Left colon (tissue), 2 donors: ENCODE measurements at places on chromosomes 6 and 20. TPM values are rescaled to one million over a fixed set of nuclear protein-coding genes. Genes with fewer than 3 reads are reported as not detected.

Gene DLL1
- 27.8 TPM for total RNA-seq

Gene SASH1
- 19.6 TPM for total RNA-seq

Gene ADGRF4
- 2.0 TPM for total RNA-seq

Gene GSTA2
- total RNA-seq = not detected

Gene NUP43
- total RNA-seq = 19.6 TPM

Gene HMGCLL1
- 0.18 TPM for total RNA-seq

Gene BACH2
- 0.67 TPM for total RNA-seq

Gene KCNK15
- 0.25 TPM for total RNA-seq

Gene ZNF451
- total RNA-seq = 38.3 TPM

Gene BICRAL
- total RNA-seq = 20.2 TPM

Gene DNMT3B
- 0.78 TPM for total RNA-seq

Gene PHACTR3
- 0.47 TPM for total RNA-seq

DNA sequence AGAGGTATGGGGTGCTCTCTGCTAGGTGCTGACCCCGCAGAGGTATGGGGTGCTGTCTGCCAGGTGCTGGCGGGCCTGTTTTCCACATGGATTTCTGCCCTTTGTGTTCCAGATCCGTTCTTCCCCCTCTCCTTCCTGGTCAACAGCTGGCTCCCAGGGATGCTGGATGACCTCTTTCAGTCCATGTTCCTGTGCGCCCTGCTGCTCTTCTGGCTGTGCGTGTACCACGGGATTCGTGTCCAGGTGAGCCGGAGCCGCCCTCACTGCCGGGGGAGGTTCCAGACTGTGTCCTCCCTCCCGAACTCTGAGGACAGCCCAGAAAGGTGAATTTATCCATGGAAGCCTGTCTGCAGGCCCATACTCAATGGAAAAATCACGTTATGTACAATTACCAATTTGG is 36.3 kb downstream of the DYNLT1 start:
- DNase-seq = no peak

GRCh38 chr6:158970640-158971275 is 29.2 kb downstream of the RSPH3 start:
- DNase-seq = no peak

GRCh38 chr20:36818185-36818584 is 44.6 kb upstream of the DSN1 start:
- no peak for DNase-seq

DNA sequence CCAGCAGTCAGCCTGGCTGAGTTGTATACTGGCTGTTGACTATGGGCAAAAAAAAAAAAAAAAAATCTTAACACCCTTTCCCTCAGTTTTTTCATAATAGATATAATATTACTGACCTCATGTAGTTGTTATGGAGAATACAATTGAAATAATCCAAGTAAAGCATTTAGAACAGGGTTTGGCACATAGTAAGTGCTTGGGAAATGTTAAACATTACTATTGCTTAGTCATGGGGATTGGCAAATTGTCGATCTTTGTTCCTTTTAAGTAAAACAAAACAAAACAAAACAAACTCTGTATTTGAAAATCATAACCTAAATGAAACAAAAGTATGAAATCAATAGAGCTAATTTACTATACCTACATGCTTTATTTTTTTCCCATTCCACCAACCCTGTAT is 458.4 kb downstream of the GRIK2 start:
- DNase-seq = no peak

GRCh38 chr6:129683601-129684322 is 26.2 kb downstream of the ARHGAP18 start:
- peak; percentile 60 for DNase-seq

DNA sequence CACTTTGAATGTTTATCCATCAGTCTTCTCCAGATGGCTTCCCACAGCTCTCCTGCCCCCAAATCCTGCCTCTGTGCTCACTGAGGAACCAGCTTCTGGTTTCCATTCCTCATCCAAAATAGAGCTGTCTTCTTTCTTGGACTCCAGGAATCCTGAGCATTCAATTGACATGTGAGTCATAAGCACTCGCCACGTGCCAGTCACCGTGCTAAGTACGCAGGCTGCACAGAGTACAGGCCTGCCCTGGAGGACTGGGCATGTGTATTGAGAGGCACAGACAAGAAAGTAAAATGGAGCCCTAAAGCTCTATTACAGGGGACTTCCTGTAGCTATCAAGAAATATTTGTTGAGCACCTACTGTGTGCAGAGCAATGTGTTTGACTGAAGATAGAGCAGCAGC is 39.7 kb upstream of the LRFN2 start:
- no peak for DNase-seq

DNA sequence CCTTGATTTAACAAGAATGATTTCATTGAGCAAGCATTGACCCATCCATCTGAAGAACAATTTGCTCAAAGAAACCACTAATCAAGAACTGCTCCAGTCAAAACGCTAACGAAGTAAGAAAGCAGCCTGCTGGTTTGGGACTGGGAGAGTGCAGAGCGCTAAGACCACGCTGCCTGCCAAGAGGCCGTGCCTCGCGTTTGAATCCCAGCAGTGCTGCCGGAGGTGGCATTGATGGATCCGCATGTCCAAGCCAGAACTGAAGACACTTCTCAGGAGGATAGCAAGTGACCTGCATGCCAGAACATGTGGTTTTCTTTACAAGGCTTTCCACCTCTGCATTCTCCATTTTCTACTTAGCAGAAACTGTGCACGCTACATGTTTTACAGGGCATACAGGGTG is 105.2 kb upstream of the FOXC1 start:
- no peak for DNase-seq

GRCh38 chr6:145561095-145562072 is 173.9 kb downstream of the EPM2A start:
- DNase-seq = no peak

DNA sequence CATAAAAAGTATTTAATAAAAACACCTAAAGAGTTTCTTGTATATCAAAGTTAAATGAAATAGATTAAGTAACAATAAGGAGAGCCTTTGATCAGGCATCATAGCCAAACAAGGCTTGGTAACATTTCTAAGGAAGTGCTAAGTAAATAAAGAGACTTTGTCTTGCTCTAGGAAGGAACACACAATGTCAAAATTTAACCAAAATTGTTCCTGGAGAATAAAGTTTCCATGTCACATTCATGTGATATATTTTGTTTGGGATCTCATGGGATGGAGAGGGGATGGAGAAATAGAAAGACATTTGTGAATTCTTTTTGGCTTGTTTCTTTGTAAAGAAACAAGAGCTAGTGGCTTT is 201.9 kb upstream of the DTNBP1 start:
- no peak for DNase-seq

DNA sequence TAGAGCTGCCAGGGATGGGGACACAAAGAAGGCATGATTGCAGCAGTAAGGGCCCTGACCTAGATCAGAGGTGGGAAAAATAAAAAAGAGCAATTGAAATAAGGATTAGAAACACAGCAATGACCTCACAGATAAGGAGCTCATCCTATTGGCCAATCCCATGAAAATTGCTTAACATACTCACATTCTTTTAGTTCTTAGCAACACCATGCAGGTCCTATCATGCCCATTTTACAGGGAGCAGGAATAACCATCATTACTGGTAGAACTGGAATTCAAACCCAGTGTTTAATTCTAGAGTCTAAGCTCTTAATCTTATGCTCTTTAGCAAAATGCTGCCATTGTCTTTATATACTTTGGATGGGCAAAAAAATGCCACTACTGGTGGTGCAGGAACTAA is 267.7 kb downstream of the RNF144B start:
- DNase-seq = no peak

GRCh38 chr6:31794866-31795615 is 511 bp downstream of the VARS1 start:
- DNase-seq = no peak

GRCh38 chr6:101741474-101742171 is 348.1 kb downstream of the GRIK2 start:
- DNase-seq = no peak

DNA sequence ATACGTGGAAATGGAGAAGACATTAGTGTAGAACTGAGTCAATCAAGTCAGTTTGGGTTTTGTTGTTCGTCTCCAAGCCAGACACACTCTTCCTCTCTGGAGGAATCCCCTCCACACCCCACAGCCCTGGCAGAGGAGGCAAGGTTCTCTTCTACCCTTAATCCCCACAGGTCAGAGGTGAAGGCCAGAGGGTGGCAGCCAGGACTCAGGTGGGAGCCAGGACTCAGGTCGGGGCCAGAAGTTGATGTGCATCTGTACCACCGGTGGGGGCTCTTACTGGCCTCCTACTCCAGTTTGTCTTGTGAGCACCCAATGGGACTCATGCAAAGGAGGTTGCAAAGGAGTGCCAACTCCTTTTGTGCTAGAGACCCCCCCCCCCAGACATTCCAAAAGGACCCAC is 126.4 kb downstream of the TBXT start:
- no peak for DNase-seq

- DNase-seq = no peak
These were observed 874.2 kb downstream of the TFAP2A start for GRCh38 chr6:9540534-9541126.

GRCh38 chr6:8432614-8433013 is 2.7 kb downstream of the SLC35B3 start:
- no peak for DNase-seq

GRCh38 chr6:166718516-166718915 is 91.5 kb upstream of the RPS6KA2 start:
- no peak for DNase-seq

DNA sequence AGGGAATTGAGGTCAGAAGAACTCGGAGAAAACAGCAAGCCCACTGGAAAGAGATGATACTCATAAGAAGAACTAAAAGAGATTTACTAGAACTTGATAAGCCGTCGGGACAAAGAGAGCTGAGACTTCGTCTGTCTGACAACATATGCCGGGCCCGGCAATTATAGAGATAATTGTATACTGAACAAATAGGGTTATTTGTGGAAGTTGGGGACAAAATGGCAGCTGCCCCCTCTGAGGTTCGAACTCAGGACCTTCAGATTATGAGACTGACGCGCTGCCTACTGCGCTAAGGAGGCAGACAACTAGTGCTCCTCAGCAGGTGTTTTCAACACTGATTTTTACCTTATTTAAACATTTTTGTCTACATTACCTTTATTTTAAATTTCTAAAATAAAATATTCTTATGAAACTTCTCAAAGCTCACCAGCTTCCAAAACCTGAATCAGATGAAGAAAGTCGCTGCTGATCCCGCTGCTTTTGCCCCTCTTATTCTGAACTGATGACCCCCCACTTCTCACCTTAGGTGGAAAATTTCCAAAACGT is 29.3 kb upstream of the TRIM27 start:
- no peak for DNase-seq

DNA sequence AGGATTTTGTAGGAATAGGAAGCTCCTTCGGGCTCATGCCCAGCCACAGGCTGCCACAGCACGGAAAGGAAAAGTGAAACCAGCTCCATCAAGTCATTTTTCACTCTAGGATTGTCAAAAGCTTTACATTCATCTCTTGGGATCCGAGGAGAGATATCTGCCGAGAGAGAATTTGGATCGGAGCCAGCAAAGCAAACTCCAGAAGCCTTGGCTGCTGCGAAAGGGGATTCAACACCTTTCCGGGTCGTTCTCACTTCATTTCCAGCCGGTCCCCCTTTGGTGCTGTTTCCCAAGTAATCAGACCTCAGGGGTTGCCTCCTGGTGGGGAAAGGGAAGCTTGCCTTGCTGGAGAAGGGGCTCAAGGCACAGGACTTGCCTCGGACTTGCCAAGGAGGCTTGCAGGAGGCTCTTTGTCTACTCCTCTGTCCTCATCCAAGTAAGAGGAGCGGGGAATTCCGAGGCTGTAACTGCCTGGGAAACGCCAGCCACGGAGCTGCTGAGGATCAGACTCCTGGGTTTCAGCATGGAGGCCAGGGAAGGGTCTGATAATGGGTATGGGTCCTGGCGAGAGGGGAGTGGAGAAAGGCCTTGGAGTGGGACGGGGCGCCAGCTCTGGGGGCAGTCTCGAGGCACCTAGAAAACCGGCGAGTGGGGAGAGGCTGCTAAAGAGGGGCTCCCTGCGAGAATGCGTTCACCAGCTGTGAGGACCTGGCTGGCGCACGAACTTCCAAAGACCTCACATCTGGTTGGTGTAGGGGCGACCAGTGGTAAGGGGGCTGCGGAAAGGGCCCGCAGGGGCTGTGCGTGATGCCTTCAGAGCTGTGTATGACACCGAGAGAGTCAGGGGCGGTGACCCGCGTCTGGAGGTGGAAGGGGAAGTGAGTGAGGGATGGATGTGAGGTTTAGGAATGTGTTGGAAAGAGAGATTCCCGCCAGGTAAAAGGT is 702 bp downstream of the ETV7 start:
- DNase-seq = peak; percentile 37

DNA sequence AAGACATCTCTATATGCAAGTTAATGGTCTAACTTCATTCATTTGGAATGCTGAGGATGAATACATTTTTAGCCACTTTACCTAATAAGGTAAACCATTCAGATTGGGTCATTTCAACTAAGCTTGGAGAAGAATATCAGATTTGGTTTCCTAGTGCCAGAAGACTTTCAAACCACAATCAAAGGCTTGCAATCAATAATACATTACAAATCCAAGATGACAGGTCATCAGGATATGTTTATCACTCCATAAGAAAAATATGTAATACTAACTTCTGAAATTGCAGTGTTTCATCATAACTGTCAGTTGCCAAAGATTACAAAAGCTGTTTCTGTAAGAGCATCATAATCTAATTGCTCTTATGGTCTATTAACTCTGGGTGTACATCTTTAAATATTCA is 654.0 kb downstream of the COL12A1 start:
- DNase-seq = no peak

GRCh38 chr20:19758133-19758500 is at the start of gene RIN2:
Gene RIN2, plus strand, starts transcription at chr20:19758258. Its CDS starts 131,344 bp downstream, at chr20:19889602.
- peak; percentile 84 for DNase-seq

DNA sequence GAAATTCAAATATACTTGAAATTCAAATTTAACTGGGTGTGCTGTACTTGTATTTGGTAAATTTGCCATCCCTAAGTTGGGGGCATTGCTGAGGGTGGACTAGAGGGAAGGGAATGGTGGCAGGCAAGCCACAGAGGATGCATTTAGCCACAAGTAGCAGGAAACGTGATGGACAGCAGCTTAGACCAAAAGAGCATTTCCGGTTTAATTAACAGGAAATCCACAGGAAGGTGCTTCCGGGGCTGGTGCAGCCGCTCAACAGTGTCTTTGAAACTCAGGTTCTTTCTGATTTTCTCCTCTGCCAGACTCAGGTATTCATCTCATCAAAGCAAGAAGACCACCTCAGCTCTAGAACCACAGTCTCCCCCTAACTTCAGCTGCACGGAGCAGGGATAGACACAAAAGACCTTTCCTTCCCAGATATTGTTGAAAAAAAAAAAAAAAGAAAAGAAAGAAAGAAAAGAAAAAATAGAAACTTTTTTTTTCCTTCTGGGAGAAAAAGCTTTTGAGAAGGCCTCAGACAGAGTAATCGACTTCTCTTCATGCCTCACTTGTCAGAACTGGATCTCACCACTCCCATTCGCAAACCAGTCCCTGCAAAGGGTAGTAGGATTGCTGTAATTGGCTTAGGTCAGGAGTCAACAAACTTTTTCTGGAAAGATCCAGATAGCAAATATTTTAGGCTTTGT is 8.0 kb upstream of the BCAS1 start:
- DNase-seq = no peak

GRCh38 chr20:45163083-45163803 is 11.5 kb upstream of the PI3 start:
- peak; percentile 88 for DNase-seq
